ENCODE measurements at places on chromosomes 3 and 15.

GRCh38 chr15:45670511-45670910 is 35.7 kb downstream of the SQOR start:
- no peak for DNase-seq

DNA sequence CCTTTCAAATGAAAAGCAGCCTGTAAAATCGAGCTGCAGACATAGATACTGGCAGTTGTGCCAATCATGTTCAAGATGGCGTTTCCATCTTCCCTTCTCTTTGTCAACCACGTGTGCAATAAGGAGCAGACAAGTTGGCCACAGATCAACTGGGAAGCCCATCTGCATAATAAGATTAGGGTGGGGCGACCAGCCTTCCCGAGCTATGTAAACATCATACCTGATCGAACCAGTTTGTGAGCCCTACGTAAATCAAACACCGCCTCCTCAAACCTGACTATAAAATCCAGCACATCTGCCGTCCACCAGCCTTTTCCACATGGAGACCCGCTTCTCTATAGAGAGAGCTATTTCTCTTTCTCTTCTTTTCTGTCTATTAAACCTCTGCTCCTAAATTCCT is 37.2 kb downstream of the TRIM42 start:
- no peak for DNase-seq

- DNase-seq, result peak; percentile 31
Measured at GRCh38 chr3:57756528-57757401, 656 bp downstream of the SLMAP start.

DNA sequence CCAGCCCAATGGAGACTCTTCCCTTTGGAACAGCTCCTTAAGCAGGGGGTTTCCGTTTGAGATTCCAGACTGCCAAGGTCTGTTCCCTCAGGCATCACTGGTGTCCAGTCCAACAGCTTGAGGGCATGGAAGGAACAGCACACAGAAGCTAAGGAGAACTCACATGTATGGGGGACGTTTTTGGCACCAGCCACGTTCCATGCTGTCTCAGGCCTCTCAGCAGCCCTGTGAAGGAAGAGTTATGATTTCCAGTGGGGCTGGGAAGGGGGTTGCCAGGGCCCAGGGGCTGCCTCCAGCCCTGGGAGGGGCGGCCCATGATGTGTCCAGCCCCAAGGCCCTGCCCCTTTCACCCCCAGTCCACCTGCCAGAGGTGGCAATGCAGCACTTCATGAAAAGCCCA is 7.5 kb upstream of the RHO start:
- DNase-seq, result no peak

DNA sequence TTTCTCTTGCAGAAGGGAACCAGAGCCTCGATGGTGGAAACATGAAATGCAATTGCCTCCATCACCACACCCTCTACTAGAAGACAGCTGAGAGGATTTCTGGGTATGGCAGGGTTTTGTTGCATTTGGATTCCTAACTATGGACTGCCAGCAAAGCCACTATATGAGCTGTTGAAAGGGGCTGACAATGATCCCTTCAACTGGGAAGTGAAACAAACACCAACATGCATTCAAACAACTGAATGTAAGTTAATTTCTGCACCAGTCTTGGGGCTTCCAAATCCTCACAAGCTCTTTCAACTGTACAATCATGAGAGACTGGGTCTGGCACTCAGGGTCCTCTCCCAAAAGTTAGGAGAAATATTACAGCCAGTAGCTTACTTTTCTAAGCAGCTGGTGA is 116.7 kb upstream of the PLCL2 start:
- DNase-seq, result no peak

GRCh38 chr3:194370753-194371152 is 1.2 kb upstream of the LRRC15 start:
- DNase-seq, result no peak

- no peak for DNase-seq
Measured at GRCh38 chr3:155639462-155640055, 105.3 kb downstream of the PLCH1 start.

DNA sequence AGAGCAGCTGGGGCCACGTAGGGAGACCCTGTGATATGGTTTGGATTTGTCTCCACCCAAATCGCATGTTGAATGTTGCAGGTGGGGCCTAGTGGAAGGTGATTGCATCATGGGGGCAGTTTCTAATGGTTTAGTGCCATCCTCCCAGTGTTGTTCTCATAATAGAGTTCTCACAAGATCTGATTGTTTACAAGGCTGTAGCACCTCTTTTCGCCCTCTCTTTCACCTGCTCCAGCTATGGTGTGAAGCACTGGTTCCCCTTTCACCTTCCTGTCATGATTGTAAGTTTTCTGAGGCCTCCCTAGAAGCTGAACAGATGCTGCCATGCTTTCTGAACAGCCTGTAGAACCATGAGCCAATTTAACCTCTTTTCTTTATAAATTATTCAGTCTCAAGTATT is 198.9 kb upstream of the CBLB start:
- peak; percentile 2 for DNase-seq

DNA sequence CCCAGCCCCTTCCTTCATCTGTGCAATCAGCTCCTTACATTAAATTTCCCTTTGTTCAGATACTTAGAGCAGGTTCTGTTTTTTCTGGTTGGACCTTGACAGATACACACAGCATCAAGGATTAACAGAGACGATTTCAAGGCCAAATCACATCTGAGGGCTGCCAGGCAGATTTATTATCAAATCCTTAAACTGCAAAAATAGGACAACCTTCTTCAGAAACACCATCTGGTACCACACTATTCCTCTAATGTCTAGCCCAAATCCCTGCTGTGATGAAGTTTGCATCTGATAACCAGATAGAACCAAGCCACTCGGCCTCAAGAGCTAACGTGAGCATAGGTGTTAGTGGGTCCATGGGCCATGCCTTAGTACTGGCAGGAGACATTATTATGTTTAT is 250.7 kb upstream of the PROK2 start:
- no peak for DNase-seq

GRCh38 chr15:45637552-45638033 is 2.8 kb downstream of the SQOR start:
- peak; percentile 67 for DNase-seq

DNA sequence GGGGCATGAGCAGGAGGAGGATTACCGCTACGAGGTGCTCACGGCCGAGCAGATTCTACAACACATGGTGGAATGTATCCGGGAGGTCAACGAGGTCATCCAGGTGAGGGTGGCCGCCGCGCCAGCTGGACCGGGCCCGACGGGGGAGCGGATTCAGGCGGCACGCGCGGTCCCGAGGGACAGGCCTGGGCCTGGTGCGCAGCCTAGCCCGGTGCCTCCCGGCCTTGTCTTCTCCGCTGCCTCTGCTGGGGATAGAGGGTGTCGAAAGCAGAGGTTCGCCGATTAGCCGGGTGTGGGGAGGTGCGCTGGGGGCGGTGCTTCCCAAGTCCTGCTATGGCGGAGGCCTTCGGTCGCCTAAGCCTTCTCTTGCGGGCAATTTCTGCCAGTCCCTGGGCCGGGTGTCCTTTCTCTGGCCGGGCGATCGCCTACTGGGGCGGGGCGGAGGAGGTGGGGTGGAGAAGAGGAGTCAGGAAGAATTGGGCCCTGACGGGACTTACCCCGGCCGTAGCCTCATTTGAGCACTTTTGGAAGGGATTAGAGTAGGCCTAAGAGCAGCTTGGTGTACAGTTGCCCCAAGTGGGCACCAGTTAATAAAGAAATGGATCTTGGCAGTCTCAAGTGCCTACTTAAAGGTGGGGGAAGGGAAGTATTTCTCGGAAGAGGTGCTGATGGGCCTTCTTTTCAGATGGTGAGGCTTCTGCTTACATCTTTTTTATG is 940 bp downstream of the ARIH1 start:
- DNase-seq, result peak; percentile 89

GRCh38 chr3:134076851-134077250 is 47.1 kb upstream of the SLCO2A1 start:
- no peak for DNase-seq

- no peak for DNase-seq
Measured at GRCh38 chr3:42339321-42339720, 71.1 kb downstream of the LYZL4 start.

- DNase-seq, result no peak
Measured at GRCh38 chr15:56948764-56949101, 30.3 kb downstream of the TCF12 start.

DNA sequence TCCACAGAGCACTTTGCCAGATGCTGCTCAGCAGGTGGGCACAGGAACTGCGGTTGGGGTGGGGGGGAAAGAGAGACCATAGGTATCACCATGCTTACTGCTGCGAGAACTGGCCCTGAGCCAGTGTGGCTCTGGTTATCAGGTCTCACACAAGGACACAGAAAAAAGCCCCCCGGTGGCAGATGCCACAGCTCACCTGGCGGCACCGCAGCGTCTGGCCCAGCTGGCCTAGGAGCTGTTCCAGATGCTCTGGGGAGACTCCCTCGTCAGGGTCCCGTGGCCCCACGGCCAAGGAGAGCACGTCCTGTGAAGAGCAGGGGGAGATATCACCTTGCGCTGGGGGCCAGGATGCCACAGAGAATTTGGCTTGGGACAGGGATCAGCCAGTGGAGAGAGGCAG is 10.8 kb downstream of the CDAN1 start:
- DNase-seq, result no peak

- no peak for DNase-seq
Measured at GRCh38 chr3:32359766-32360492, 31.7 kb upstream of the CMTM7 start.

DNA sequence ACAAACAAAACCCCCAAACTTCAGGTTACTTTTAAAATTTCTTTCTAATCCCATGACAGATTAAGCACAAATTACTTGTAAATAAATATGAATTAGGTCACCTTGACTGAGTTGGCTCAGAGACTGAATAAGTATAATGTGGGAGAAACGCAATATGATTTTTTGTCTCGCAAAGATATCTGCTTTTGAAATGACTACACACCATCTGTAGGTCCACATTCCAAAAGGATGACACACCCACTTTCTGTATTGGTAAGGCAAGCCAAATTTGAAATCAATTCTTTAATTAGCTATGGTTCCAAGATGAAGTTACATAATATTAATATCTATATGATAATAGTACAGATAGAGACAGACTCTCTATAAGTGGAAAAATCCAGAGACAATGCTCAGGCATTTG is 66.9 kb upstream of the CSPG5 start:
- DNase-seq, result no peak

DNA sequence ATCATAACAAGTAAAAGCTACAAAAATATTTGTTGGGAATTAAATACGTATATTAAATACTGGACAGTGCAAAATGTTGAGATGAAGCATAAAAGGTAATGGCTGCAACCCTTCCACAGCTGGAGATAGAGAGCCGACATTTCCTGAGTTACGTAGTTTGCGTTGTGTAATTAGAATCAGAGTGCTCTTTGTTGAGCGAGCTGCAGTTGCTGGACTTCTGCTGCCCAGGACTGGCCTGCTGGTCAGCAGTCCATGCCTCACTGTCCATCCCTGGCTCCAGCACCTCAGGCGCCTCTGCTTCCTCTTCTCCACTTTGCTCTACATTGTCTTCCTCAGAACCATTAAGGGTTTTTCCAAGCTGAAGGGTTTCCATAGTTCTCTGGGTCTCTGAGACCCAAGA is 28.4 kb upstream of the SHC4 start:
- no peak for DNase-seq

DNA sequence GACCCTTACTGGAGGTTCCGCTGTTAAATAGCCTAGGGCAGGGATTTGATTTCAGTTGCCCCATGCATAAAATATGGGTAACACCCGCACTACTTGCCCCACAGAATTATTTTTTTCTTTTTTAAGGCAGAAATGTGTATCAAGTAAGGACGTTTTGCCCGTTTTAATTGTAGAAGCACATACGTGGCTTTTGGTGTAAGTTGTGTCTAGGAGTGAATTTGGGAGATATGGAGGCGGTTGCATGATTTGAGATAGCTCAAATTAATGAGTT is 636 bp upstream of the LRRC58 start:
- no peak for DNase-seq

DNA sequence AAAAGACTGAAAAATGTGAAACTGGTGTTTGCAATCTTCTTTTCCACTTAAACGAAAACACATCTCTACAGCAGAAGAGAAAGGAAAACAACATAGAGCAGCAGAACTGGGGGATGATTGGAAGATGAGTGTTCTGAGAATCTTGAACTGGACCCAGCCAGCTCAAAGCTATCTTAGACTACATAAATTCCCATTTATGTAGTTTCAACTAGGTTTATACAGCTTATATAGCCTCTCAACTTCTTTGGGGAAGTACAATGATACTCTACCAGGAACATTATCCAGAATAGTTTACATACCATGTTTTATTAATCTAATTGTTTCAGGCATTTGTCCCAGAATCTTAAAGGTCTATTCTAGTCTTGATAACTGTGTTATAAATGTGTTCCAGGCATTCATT is 658.2 kb upstream of the LMCD1 start:
- DNase-seq, result no peak

- DNase-seq, result no peak
Measured at GRCh38 chr3:57935539-57935938, 72.7 kb upstream of the FLNB start.

DNA sequence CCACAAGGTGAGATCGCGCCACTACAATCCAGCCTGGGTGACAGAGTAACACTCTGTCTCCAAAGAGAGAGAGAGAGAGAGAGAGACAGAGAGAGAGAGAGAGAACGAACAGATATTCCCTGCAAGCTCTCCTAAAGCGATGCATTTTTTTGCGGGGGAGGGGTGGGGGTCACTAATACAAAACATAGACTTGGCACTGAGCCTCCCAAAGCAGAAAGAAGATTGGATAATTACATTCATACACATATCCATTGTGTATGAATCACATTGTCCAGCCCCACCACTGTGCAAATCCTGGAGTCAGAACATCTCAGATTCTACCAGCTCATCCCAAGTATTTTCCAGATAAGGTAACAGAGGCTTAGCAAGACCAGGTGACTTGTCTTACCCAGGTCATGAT is 459.9 kb downstream of the MAGI1 start:
- no peak for DNase-seq

DNA sequence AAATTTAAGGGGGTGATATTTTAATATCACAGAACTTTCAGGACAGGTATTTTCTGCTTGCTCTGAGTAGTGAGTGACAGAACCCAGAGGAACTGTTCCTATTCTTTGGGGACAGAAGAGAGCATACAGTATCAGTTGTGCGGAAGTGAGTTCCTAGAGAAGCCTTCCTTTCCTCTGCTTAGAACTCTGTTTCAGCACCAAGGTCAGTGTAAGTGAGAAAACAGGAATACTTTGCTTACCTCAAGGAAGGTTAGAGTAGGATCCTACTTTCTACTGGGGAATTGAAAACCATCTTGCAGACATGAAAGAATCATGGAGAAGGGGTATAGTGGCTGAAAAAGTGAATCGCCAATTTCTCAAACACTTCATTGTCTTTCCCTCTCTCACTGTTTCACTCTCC is 542.4 kb downstream of the SQOR start:
- no peak for DNase-seq

GRCh38 chr15:74788683-74789151 is 6.8 kb downstream of the CSK start:
- peak; percentile 93 for DNase-seq

DNA sequence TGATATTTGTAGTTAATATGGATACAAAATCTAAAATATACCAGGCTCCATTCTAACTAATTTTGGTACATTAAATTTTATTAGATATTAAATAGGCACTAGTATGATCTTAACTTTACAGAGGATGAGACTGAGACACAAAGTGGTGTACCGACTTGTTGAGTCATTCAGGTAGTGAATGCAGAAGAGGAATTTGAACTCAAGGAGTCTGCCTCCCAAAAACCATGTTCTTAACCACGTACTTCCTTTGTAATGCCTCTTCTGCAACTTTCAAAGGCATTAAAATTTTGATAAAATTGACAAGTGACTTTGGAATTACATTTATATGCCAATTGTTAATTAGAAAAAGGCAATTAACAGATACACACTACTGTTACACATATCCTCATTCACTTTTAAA is 61.8 kb downstream of the ZBBX start:
- DNase-seq, result no peak

- no peak for DNase-seq
Measured at GRCh38 chr15:51327081-51327480, 11.3 kb downstream of the CYP19A1 start.
